CD4-positive, alpha-beta memory T cell (primary cell): ENCODE measurements at places on chromosomes 4 and X. TPM values are rescaled to one million over a fixed set of nuclear protein-coding genes. Genes with fewer than 3 reads are reported as not detected.

GRCh38 chr4:81250430-81250829 lies 35.4 kb upstream of the PRKG2 start:
- no peak for DNase-seq

GRCh38 chr4:25811374-25811690 lies 51.5 kb downstream of the SEL1L3 start:
- DNase-seq = no peak

The GAGE12E gene
- not detected for total RNA-seq

- DNase-seq = peak; percentile 36
Observed at GRCh38 chr4:89308161-89308500, 531 bp upstream of the GPRIN3 start.

DNA sequence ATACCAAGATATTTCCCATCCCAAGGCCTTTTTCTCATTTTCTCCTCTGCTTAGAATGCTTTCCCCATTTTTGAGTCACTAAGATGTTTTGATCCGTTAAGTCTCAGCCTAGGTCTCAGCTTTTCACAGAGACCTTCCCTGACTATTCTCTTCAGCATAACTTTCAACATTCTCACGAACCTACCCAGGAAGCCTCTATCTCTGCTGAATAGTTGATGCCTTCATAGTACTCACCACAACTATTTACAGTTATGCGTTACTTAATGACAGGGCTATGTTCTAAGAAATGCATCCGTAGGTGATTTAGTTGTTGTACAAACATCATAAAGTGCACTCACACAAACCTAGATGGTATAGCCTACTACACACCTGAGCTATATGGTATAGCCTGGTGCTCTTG lies 64.5 kb downstream of the ARL9 start:
- no peak for DNase-seq

The USP51 gene
- total RNA-seq = 3.0 TPM

DNA sequence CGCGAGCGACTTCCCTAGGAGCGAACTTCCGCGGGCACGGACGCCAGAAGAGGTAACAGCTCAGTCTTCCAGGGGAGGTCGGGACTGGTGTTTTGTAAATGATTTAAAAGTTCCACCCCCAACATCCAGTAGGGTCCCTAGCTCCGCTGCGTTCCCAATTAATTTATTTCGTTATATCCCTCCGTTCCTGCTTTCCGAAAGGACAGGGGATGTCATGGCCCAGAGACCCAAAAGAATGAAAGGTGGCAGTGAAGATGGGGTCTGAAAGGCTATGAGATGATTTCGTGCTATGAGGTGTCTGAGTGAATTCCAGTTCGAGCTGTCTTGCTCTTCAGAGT lies 373 bp upstream of the SMIM43 start:
- no peak for DNase-seq

DNA sequence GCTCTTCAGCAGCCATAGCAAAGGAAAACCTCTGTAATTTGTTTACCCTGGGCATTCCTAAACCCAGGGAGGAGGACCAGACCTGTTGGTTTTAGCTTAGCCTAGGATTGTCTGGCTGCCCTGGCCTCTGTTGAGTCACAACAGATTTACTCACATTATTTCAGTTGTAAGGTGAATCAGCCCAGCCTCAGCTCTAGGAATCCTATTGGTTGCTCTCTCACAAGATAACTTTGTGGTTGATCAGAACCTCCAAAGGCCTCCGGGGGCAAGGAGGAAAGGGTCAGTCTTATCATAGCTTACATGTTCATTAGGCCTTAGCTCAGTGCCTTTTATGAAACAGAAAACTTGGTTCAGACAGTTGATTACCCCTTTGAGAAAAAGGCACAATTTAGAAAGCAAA lies 41.0 kb downstream of the PDK3 start:
- no peak for DNase-seq

- DNase-seq = no peak
Observed at GRCh38 chr4:33149658-33150524, 2429.7 kb downstream of the PCDH7 start.

DNA sequence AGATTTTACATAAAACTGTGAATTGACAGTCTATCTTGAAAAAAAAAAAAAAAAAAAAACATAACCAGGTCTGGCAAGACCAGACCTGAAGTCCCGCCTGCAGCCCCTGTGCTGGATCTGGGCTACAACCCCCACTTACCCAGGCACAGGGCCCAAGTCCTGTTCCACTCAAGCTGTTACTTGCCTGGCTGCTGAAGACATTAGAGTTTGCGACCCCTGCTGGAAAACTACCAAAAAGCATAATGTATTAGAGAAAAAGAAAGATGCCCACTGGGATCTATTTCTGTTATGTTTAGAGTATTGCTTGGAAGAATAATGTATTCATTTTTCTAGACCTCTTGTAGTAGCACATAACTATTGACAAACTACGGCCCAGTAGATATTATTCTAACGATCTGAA lies 4.7 kb downstream of the HS3ST1 start:
- DNase-seq = no peak

- peak; percentile 80 for DNase-seq
Observed at GRCh38 chrX:131762802-131763234, 218.9 kb downstream of the OR13H1 start.

- DNase-seq = no peak
Observed at GRCh38 chrX:8864161-8864560, 63.0 kb upstream of the FAM9A start.

The PPID gene
- 32.0 TPM for total RNA-seq

The COX7B2 gene
- not detected for total RNA-seq

- DNase-seq = no peak
Observed at GRCh38 chrX:104660092-104660491, 94.1 kb downstream of the IL1RAPL2 start.

The MND1 gene
- total RNA-seq = not detected

DNA sequence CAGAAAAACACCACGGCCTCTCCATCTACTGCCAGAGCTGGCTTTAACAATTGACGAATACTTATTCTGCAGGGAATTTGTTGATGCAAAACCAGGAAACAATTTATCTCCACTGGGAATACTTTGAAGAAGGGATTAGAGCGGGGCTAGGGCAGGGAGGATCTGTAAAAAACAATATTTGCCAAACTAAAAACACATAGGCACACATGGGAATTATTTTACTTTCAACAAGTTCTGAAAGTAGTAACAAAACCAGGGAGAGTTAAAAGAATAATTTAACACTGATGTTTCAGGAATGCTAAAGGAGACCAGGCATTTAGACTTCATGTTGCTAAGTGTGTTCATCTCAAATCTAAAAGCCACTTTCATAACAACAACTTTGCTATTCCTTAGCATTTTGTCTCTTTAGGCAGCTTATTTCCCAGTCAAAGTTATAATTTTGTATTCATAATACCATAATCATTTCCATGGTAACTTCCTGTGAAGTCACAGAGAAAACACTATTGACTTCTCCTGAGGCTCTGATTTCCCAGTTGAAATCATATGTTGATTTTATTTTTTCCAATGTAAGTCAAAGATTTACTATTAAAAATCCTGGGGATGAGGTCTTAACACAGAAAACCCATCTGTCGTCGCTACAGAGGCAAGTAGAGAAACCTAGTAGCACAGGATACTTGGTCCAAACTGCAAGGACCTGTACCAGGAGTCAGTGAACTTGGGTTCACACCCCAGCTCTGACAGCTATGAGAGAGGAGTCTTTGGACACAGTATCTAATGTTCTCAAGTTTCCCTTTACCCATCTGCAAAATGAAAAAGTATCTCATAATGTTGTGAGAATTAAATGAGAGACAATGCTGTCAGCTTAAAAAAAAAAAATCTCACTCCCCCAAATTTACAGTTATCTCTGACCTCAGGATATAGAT lies 69.3 kb downstream of the SH3RF1 start:
- no peak for DNase-seq

- no peak for DNase-seq
Observed at GRCh38 chr4:80266902-80267380, 477 bp downstream of the FGF5 start.

GRCh38 chr4:165331823-165332222 lies 4.4 kb downstream of the MSMO1 start:
- DNase-seq = no peak

DNA sequence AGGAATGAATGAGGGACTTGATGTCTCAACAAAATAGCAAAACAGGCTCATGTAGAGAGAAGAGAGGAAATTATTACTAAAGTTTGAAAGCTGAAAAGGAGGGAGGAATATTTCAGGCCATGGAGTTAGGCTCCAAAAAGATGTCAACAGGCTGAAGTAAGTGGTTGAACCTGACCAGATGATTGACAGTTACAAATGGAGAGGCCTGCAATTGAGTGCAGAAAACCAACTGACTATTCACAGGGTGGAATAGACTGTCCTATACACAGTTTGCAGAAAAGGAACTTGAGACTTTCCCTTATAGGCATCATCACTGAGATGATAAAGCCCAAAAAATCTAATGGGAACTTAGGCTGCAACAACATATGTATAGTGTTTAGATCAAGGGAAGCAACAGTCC lies 233.3 kb downstream of the AR start:
- DNase-seq = no peak

- no peak for DNase-seq
Observed at GRCh38 chrX:146055733-146056132, 238.1 kb downstream of the SLITRK2 start.

GRCh38 chr4:185113340-185113739 lies 29.7 kb upstream of the SLC25A4 start:
- no peak for DNase-seq

GRCh38 chr4:73776321-73776729 lies 36.0 kb downstream of the CXCL8 start:
- no peak for DNase-seq

- DNase-seq = no peak
Observed at GRCh38 chrX:100477958-100478357, 67.9 kb upstream of the PCDH19 start.

The AWAT2 gene
- total RNA-seq = not detected

- no peak for DNase-seq
Observed at GRCh38 chr4:176300565-176300964, 19.2 kb upstream of the SPCS3 start.

DNA sequence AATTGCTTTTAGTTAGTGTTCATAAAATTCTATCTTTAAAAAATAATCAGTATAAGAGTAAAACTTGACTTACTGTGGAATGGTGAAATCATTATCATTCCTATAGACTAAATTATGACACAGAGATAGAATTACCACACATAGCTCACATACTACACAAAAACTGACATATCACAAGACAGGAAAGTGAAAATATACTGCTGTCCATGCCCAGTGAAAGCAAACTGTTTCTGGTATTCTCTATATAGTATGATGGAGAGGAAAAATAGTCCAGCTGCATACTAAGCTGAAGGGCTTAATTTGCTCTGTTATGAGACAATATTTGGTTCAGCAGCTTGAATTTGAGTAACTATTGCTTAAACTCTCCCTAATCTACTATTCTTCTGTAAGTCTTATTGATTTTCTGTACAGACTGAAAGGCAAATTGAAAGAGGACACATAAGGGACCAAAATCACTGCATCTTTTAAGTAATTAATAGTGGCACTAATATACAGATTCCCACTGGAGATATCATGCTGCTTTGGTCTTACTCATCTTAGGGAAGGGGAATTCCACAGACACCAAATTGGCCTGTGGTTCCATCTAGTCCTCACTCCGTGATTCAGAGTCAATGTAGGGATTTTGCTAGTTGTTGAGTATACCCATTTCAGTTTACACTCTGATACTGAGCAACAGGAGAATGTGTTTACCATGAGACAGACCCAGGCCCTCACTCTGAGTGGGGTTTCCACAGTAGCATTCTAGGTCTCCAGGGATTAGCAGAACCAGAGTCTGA lies 47.4 kb upstream of the AGA start:
- DNase-seq = no peak

- no peak for DNase-seq
Observed at GRCh38 chr4:138003248-138003647, 238.9 kb downstream of the SLC7A11 start.

The FAT4 gene
- not detected for total RNA-seq

The INTU gene
- total RNA-seq = not detected

The GTPBP6 gene
- total RNA-seq = 79.3 TPM

The COL4A6 gene
- total RNA-seq = not detected

GRCh38 chrX:33149580-33149979 lies 61.8 kb downstream of the DMD start:
- DNase-seq = no peak
